ENCODE measurements at places on chromosomes 6 and 20.

DNA sequence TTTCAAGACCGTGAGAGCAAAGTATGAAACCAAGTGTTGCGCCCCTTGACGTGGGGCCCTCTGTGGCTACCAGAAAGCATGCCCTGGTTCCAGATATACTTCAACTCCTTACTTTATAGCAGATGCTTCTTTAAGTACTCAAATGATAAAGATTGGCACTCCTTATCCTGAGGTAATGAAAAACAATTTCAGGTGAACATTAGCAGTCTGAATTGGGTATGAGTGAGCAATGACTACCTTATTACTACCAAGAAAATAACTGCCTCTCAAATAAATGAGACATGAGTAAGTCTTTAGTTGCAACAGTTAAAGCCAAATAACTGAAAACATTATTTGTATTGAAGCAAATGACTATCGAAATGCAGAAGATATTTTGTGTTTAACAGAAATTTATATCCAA is 408.7 kb downstream of the MMUT start:
- no peak for DNase-seq

DNA sequence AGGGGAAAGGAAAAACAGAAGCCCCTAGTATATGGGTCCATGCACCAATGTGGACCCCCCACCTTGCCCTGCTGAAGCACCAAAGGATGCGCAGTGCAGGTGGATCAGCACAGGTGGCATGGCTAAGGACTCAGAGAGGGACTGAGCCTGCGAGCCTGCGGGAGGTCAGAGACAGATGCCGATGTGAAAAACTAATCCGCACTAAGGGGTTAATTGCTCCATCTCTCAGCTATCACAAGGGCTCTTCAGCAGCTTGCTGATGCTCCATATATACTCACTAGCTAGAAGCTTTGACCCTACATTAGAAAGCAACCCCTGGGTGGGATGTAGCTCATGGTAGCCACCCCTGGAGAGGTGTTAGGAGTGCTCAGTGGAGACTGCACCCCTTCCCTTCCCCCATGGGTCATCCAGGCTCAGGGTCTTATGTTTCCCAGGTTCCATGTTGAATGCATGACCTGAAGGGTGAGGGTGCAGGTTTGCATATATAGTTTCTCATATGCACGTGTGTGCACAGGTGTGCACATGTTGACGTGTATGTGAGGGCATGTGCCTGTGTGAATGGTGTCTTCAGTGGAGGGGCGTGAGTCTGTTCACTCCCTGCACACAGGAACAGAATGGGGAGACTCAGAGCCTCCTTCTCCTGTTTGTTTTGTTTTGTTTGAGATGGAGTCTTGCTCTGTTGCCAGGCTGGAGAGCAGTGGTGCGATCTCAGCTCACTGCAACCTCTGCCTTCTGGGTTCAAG is 13.4 kb upstream of the IP6K3 start:
- no peak for DNase-seq

- DNase-seq, result no peak
These were observed 5.1 kb downstream of the RCAN2 start for GRCh38 chr6:46486181-46486580.

- DNase-seq, result no peak
These were observed 70.1 kb downstream of the SLX4IP start for GRCh38 chr20:10504994-10505730.

Data from activated gamma-delta T cell treated with anti-CD3 and anti-CD28 coated beads, Interleukin-2, amount 50 U/mL, for 16 hours (primary cell).